ENCODE measurements at places on chromosomes 4 and X.

GRCh38 chr4:16857425-16857824 is 41.0 kb downstream of the LDB2 start:
- no peak for DNase-seq

DNA sequence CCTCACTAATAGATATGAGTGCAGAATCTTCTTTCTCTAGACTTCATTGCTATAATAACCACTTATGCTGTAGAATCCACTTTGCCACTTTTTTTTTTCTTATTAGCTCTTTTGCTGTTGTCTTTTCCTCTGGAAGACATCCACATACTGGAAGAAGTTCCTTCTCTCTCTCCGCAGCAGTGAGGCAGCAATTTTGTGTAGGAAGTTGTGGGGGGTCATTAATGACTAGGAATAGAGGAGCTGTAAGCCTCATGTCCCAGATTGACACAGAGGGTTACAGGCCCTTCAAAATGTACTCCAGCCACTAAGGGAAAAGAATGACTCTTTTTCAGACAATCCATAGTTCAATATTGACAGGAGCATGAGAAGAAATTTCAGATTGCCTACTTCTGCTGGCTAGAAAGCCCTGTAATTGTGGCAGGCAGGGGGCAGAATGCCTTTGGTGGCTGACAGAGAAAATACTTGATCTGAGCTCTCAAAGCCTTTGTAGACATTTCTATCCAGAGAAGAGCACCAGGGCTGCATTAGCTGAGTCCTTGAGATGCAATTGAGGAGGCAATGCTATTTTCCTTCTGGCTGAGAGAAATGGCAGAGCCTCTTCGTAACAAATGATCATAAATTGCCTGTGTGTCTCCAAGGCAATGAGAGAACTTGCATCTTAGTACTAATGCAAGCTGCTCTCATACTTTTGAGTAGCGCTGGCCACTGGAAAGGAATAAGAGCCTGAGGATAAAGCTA is 856.2 kb downstream of the STIM2 start:
- DNase-seq, result no peak

GRCh38 chr4:156230176-156230575 is 276.5 kb upstream of the CTSO start:
- no peak for DNase-seq

GRCh38 chr4:25878676-25879075 is 15.9 kb upstream of the SEL1L3 start:
- DNase-seq, result no peak

- no peak for DNase-seq
These were observed 355.1 kb downstream of the HS3ST1 start for GRCh38 chr4:11073621-11074051.

- peak; percentile 10 for DNase-seq
These were observed 841 bp downstream of the ACOT9 start for GRCh38 chrX:23742174-23742696.

- no peak for DNase-seq
These were observed 12.2 kb upstream of the EXOSC9 start for GRCh38 chr4:121788896-121789295.

GRCh38 chr4:46249106-46249505 is 125.3 kb upstream of the GABRG1 start:
- DNase-seq, result no peak

DNA sequence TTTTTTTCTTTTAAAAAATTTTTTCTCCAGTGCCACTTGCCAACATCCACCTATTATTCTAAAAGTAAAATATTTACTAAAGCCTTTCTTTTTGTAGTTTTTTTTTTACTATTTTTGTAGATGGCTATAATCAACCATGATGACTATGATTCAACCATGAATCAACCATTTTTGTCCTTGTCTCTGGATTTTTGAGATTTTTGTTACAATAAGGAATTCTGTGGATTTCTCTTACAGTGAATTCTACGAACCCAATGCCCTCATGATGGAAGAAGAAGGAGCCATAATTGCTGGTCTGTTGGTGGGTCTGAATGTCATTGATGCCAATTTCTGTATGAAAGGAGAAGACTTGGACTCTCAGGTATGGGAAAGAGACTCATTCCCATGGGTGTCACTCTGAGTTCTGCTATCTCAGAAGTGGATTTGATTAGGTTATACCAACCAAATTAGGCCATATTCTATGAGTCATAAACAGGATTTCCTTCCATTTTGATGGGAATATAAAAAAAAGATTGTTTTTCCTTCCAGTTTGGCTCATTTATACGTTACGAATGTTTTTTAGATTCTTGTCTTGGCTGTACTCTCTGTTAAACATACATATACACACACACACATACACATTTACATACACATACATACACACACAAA is 46.7 kb downstream of the RUFY3 start:
- DNase-seq, result no peak

DNA sequence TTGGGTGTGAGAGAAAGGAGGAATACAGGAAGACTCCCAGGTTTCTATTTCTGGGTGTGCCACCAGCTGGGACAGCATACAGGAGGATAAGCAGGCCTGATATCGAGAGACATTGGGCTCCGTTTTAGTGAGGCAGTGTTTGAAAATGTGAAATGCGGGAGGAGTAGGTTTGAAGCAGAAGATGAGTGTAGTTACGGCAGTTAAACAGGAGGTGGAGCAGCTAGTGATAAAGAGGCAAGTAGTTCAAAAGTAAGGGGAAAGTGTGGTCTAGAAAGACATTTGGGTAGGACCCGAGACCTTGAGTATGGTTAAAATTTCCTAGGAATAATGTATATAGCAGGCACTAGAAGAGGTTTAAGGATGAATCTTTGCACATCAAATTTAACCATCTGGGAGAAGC is 42.4 kb downstream of the DCUN1D4 start:
- DNase-seq, result no peak

DNA sequence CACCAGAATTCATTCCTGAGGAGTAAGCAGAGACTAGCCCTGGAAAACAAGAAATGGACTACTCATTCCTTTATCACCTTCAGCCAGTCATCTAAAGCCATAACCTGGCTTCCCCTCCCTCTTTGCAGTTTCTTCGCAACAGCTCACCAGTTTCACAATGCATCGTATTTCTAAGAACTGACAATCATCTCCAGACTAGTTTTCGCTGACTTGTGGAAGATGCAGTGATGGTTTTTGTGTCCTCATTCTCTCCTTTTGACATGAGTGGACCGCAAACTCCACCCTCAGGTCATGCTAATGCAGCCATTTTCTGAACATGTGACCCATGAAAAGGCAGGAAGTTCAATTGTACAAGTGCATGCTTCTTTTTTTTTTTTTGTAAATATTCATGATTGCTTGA is 1203.5 kb downstream of the PCDH7 start:
- DNase-seq, result no peak

DNA sequence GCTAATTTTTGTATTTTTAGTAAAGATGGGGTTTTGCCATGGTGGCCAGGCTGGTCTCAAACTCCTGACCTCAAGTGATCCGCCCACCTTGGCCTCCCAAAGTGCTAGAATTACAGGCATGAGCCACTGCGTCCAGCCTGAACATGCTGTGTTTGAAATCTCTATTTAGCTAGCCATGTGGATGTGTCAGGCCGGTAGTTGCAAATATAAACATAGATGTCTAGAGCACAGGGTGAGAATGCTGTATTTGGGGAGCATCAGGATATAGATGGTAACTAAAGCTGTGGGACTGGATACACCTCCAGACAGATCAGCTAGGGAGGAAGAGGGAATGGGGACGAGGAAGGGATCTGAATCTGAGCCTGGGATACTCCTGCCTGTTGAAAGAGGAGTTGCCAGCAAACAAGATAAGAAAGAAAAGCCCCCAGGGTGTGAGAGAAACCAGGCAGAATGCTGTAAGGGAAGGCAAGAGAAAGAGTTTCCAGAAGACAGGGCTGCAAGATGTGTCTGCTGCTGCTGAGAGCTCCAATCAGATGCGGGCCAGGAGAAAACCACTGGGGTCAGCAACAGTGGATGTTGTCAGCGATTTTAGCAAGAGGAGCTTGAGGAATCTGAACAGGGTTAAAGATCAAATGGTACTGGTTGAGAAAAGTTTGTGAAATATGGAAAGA is 177.4 kb downstream of the PALLD start:
- no peak for DNase-seq

GRCh38 chr4:183499389-183499788 is 5.5 kb upstream of the ING2 start:
- DNase-seq, result peak; percentile 10

DNA sequence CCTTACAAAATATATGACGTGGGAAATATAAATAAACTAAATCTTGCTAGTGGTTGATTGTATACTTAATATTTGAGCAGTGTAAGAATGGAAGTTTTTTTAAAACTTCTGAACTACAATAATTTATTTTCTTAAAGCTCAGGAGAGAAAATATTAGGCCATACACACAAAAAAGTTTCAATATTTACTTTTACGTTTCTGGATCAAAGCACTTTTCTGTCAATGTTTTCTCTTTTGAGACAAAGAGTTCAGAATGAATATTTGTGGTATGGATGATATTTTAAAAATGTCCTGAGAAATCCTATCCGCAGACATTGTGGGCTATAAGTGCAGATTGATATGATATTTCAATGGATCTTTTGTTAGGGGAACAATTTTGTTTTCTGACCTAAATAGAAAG is 109.9 kb downstream of the TLL1 start:
- DNase-seq, result no peak

DNA sequence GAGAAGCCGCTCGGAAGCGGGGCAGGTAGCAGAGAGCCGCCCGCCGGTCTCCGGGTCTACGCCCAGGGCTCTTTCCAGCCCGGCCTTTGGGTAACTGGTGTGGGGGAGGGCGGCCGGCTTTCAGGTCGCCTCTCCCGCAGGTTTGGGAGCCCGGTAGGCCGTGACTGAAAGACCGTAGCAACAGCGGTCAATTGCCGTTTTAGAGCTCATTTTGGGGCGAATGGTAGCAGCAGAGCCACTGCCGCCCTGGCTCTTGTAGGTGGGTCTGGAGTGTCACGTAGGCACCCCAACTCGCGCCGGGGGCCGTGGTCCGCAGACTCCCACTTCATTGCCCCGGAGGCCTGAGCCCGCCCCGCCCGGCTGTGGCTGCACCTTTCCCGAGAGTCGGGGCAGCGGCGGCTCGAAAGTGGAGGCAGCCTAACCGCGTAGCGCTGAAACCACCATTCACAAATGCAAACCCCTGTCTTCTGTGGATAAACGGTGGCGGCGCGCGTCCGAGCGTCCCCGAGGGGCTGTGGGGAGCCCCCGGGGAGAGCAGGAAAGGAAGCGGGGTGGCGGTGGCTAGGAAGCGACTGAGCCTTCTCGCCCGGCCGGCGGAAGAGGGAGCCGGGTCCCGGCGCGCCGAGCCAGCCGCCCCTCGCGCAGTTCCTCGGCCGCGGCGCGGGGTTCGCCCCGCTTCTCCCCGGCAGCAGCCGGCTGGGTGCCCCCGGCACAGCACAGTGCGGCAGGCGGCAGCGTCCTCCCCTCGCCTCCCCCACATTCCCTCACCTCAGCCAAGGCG is 2185.1 kb upstream of the TENM3 start:
- DNase-seq, result peak; percentile 19

DNA sequence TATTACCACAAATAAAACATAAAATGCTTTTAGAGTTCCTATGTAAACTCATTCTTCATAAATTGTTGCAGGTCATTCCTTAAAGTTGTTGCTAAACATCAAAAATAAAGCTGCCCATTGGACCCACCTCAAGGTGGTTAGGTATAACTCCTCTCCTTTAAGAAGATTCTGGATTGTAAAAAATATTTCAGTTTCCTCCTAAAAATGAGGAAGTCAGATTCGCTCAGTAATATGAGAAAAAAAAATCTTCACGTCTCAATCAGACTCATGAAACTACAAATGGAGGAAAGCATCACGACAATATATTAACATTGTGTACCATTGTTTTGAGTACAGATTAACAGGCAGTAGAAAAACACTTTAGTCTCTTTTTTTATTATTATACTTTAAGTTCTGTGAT is 105.9 kb downstream of the DDX60 start:
- no peak for DNase-seq

DNA sequence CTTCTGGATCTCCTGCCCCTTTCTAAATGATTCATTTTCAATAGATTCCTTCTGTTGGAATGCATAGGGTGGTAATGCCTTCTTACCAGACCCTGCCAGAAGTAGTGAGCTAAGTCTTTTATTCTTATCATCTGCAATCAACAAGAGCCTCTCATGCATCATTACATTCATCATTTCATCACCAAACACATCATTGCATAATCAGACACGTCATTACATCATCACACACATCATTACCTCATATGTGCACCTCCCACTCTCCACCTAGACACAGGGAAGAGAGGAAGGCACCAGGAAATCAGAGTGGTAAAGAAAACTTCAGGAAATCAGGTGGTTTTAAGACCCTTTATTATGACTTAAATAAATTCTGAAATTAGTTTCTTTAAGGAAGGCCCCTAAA is 45.0 kb downstream of the VCX2 start:
- no peak for DNase-seq

DNA sequence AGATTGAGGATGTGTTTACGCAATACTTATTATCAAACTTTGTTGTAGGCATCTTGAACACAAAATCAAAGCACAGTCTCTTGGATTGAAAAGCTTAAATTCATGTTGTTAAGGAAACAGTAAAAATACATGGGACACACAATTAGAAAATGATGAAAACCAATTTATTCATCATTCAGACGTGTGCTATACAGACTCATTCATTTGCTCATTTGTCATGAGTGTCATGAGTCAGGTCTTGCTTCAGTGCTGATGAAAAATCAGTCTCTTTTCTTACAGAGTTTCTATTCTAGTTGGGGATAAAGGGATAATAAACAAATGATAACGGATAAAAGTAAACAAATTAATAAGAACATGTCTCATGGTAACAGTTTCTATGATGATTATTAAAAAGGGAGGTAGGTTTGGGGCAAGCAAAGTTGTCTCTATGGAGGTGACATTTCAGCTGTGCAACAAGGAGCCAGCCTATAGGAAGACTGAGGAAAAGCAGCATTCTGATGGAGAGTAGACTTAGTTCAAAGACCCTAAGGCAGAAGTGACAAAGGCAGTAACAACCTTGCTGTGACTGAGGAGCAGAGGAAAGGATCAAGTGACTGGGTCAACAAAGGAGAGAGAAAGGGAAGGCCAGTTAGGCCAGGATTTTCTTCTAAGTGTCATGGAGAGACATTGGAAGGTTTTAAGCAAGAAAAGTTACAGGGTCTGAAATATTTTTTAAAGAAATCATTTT is 224.0 kb upstream of the HHIP start:
- no peak for DNase-seq

DNA sequence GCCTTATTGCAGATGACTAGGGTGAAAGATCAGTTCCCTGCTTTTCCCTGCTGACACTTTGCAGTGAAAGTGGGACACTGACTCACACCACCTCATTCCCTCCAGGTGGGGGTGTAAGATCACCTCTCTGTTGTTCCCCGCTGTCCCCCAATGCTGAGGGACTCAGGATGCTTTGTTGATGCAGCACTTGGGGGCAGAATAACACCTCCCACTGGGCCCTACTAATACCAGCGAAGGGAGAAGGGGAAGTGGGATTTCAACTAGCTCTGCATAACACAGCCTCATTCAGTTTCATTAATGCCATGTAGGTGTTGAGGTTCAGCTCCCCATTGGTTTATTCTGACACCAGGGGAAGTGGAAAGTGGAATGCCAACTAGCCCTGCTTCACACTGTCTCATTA is 43.6 kb upstream of the IL1RAPL2 start:
- no peak for DNase-seq

GRCh38 chr4:185192059-185192458 is 11.7 kb downstream of the CFAP97 start:
- no peak for DNase-seq

- no peak for DNase-seq
These were observed 376.9 kb downstream of the PPP4R3C start for GRCh38 chrX:27086237-27086636.
